ENCODE measurements at places on chromosomes 16 and 17.

DNA sequence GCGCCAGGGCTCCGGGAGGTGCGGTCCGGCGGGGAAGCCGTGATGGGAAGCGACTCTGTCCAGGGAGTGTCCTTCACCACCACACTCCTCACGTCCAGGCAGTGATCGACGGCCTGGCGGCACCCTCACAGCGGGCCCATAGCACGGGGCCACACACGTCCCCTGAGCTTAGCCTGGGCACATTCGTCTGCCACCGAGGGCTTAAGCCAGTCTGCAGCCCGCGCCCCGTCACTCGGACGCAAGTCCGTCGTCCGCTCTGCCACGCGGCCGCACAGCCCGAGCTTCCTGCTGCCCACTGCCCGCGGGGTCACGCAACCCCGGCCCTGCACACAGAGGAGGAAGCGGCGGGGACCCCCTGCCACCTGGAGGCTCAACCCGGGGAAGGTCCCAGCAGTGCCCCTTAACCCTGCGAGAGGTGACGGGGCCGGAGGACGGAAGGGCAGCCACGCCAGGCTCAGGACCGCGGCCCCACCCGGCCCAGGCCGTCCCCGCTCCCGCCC is 3.0 kb upstream of the TBX2 start:
- no peak for DNase-seq

GRCh38 chr17:41784207-41784744 is 2.2 kb downstream of the JUP start:
- no peak for DNase-seq

GRCh38 chr17:14119546-14119945 is 50.2 kb downstream of the COX10 start:
- peak; percentile 7 for DNase-seq

- no peak for DNase-seq
These were observed 244.1 kb upstream of the MON1B start for GRCh38 chr16:76946879-76947278.

All from CD4-positive, alpha-beta T cell treated with Interleukin-15 for 4 hours (primary cell).